ENCODE measurements at places on chromosomes 11 and 22. TPM values are rescaled to one million over a fixed set of nuclear protein-coding genes. Genes with fewer than 3 reads are reported as not detected.

Gene DDX25
- not detected for total RNA-seq

Gene FADS2
- 517 TPM for total RNA-seq

Gene YPEL1
- not detected for total RNA-seq

Gene RAG1
- 1.5 TPM for total RNA-seq

GRCh38 chr11:122177238-122177637, 61.2 kb upstream of the BLID start:
- no peak for DNase-seq

DNA sequence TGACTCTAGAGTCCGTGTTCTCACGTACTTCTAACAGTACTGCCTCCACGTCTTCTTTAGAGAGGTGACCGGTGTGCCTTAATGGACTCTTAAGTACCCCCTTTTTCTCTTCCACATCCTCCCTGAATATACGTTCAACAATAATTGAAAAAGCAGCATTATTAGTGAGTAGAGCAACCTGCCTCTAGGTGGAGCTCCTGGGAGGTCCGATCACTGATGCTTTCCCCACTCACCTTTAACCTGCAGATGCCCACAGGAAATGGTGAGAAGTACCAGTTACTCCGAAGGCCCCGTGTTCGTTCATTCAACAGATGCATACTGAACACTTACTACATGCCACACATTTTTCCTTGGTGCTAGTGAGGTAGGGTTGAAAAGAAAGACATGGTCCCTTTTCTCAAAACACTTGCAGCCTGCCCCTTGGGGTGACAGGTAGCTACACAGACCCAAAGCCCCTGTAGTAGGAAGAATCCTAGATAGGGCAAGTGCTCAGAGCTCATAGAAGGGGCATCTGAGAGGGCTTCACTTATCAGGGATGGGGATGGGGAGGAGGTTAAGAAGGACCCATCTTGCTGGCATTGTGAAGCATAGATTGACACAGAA, 72.7 kb downstream of the FEZ1 start:
- DNase-seq = no peak

GRCh38 chr11:114496915-114497314, 57.6 kb downstream of the REXO2 start:
- no peak for DNase-seq

- DNase-seq = no peak
Observed at GRCh38 chr11:12216041-12216451, 105.7 kb downstream of the MICAL2 start.

DNA sequence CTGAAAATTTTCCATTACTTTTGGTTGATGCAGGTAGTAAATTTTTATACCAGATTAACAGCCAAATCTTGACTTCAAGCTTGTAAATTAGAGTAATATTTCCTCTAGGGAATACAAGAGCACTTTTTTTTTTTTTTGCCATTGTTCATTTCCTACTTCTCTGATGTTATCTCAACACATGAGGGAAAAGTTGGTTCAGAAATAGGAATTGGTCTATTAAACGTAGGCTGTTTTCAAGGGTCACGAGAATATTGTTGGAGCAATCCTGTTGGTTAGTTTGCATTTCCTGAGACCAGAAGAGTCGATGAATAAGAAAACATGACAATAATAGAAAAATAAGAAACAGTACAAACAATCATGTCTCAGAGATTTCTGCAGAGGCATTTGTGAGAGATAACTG, 453.9 kb upstream of the CCDC179 start:
- no peak for DNase-seq

DNA sequence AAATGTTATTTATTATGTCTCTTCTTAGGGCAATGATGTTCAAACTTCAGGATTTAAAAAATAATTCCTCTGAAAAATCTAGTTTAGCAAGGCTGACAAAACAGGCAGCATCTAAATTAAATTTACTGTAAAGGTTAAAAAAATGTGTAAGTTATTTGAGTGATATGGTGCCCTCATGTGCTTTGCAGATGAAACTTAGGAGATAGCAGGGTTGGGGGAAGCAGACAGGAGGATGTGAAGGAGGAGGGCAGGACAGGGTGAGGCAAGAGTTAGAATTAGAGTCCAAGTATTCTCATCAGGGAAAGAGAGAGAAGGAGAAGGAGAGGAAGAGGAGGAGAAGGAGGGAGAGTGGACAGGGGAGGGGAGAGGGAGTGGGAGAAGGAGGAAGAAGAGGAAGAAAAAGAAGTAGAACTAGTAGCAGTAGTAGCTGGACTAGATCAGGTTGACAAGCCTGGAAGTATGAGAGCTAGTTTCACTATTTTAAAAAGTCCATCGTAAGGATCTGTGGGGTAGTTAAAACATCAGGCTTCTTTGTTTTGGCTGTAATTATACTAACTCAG, 141.2 kb upstream of the SESN3 start:
- no peak for DNase-seq

DNA sequence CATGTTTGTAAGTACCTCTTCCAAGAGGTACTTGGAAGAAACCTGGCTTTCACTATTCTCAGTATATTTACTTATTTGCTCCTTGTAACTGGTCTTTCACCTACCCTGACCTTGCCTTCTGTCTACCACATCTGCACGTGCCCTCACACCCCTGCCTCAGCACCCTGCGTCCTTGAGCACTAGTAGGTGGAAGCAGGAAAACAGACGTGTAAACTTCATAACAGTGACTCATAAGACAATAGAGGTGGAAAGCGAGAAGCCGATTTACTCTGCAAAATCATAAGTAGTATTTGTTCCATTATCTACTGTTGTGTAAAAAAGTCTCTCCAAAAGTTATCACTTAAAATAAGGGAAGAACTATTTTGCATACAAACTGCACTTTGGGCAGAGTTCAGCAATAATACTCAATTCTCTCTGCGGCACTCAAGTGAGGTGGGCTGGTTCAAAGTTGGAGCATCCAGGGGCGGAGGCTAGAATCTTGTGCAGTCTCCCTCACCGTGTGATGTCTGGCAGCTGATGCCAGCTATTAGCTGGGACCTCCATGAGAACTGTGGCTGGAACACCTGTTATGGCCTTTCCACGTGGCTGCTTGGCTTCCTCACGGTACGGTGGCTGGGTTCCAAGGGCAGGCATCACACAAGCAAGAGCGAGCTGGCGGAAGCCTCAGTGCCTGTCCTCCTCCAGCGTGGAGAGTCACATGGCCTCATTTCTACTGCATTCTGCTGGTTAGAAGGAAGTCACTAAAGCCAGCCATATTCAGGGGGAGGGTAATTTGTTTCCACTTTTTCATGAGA, 30.4 kb downstream of the PACS1 start:
- no peak for DNase-seq

- DNase-seq = no peak
Observed at GRCh38 chr11:26901162-26901561, 92.8 kb upstream of the FIBIN start.

GRCh38 chr11:8732324-8732670, 49.7 kb downstream of the RPL27A start:
- DNase-seq = no peak

DNA sequence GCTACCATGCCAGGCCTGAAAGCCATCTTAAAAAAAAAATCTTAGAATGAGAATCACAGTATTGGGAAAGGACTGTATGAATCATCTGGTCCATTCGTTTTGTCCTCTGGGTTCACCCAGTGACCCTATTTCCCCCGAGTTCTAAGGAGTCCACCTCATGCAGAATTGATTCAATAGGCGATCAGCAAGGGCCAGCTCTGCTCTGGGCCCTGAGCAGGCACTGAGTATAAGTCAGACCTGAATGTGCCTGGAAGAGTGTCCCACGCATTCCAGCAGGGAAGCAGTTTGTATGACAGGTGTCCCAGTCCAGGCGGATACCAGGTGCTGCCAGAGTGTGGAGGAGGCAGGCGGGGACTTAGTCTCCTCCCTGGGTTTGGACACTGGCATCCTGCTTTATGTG, 883 bp upstream of the HMOX1 start:
- DNase-seq = no peak

DNA sequence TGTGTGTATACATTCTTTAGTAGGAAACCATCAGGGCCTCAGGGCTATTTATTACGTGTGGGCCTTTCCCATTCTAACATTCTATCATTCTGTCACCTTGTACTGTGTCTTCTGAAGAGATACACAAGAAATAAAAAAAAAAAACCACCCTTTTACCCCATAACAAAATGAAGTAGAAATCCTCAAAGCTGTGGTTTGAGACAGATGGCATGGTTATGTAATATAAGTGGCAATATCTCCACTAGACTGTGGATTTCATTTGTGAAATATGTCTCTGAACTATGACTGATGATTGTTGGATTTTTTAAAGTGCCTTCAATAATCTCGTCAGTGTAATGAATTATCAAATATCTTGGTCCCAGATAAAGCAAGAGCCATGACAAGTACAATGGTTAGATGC, 150.0 kb upstream of the BLID start:
- no peak for DNase-seq
